Fibroblast of skin of right quadriceps (primary cell): ENCODE measurements at places on chromosomes 11 and 22.

DNA sequence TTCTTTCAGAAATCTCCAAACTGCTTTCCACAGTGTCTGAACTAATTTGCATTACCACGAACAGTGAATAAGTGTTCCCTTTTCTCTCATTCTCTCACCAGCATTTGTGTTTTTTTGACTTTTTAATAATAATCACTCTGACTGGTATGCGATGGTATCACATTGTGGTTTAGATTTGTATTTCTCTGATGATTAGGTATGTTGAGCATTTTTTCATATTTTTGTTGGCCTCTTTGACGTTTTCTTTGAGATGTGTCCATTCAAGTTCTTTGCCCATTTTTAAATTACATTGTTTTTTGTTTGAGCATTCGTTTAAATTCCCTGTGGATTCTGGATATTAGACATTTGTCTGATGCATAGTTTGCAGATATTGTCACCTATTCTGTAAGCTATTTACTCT lies 1639.6 kb upstream of the TENM4 start:
- no peak for DNase-seq

GRCh38 chr11:2287091-2287490 lies 14.6 kb downstream of the C11orf21 start:
- DNase-seq: no peak

- peak; percentile 37 for DNase-seq
Measured at GRCh38 chr11:73158356-73159051, 16.4 kb upstream of the FCHSD2 start.

DNA sequence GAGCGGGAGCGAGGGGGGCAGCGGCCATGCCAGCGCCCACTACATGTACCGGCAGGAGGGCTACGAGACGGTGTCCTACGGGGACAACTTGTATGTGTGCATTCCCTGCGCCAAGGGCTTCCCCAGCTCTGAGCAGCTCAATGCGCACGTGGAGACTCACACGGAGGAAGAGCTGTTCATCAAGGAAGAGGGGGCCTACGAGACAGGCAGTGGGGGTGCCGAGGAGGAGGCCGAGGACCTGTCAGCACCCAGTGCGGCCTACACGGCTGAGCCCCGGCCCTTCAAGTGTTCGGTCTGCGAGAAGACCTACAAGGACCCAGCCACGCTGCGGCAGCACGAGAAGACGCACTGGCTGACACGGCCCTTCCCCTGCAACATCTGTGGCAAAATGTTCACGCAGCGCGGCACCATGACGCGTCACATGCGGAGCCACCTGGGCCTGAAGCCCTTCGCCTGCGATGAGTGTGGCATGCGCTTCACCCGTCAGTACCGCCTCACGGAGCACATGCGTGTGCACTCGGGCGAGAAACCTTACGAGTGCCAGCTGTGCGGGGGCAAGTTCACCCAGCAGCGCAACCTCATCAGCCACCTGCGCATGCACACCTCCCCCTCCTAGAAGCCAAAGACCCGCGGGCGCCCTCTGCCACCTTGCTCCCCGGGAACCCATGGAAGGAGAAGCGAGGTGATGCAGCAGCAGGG lies 20.9 kb upstream of the TMEM191C start:
- DNase-seq: no peak

DNA sequence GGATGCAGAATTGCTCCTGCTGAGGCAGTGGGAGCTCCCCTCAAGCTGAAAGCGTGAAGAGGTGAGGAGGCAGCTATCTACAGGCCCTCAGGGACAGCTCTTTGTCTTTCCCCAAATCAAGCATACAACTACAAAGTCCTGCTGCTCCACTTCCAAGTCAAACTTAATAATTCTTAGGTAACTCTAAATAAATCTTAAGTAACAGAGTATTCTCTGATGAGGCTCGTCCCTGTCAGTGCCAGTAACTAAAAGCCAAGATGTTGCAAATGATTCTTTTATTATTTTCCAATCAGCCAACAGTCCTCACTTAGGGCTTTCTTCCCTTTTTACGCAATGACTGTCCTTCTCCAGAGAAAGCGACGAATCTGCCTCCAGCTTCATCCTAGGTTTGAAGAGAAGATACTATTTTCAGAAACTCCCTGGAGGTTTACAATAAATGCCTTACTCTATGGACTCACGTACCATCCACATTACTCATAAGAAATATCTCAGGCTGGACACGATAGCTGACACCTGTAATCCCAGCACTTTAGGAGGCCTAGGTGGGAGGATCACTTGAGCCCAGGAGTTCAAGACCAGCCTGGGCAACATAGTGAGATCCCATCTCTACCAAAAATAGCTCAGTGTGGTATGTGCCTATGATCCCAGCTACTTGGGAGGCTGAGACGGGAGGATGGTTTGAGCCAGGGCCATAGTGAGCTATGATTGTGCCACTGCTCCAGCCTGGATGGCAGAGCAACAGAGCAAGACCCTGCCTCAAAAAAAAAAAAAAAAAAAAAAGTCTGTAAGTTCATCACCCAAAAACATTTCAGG lies 3.1 kb upstream of the C22orf39 start:
- no peak for DNase-seq

DNA sequence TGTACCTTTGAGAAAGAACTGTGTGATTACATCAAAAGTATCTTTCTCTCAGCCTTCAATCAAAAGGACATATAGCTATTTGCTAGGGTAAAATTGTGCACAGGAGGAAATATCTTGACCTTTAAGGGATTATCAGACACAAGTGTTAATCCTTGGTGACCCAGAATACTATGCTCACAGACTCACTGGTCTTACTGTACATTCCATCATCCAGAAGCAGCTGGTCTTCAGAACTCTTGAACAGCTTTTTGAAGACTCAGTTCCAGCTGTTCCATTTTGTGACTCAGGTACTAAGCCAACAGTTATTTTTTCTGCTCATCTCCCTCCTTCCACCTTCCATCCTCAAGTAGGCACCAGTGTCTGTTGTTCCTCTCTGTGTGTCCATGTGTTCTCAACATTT lies 19.8 kb downstream of the ZBED5 start:
- DNase-seq: no peak

DNA sequence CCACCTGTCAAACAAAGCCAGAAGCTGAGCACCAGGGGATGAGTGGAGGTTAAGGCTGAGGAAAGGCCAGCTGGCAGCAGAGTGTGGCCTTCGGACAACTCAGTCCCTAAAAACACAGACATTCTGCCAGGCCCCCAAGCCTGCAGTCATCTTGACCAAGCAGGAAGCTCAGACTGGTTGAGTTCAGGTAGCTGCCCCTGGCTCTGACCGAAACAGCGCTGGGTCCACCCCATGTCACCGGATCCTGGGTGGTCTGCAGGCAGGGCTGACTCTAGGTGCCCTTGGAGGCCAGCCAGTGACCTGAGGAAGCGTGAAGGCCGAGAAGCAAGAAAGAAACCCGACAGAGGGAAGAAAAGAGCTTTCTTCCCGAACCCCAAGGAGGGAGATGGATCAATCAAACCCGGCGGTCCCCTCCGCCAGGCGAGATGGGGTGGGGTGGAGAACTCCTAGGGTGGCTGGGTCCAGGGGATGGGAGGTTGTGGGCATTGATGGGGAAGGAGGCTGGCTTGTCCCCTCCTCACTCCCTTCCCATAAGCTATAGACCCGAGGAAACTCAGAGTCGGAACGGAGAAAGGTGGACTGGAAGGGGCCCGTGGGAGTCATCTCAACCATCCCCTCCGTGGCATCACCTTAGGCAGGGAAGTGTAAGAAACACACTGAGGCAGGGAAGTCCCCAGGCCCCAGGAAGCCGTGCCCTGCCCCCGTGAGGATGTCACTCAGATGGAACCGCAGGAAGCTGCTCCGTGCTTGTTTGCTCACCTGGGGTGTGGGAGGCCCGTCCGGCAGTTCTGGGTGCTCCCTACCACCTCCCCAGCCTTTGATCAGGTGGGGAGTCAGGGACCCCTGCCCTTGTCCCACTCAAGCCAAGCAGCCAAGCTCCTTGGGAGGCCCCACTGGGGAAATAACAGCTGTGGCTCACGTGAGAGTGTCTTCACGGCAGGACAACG lies 11.7 kb downstream of the CXCR5 start:
- DNase-seq: no peak

- DNase-seq: no peak
Measured at GRCh38 chr11:36985562-36985961, 387.5 kb upstream of the RAG2 start.

GRCh38 chr11:92272651-92273050 lies 48.0 kb downstream of the FAT3 start:
- DNase-seq: no peak

GRCh38 chr11:117934526-117935307 lies 5.5 kb upstream of the TMPRSS13 start:
- DNase-seq: no peak
